ENCODE measurements at places on chromosomes 6 and 20.

GRCh38 chr6:100475554-100476320 lies 11.0 kb upstream of the SIM1 start:
- no peak for DNase-seq

- DNase-seq: no peak
These were observed 424.5 kb downstream of the HTR1B start for GRCh38 chr6:77038807-77039206.

DNA sequence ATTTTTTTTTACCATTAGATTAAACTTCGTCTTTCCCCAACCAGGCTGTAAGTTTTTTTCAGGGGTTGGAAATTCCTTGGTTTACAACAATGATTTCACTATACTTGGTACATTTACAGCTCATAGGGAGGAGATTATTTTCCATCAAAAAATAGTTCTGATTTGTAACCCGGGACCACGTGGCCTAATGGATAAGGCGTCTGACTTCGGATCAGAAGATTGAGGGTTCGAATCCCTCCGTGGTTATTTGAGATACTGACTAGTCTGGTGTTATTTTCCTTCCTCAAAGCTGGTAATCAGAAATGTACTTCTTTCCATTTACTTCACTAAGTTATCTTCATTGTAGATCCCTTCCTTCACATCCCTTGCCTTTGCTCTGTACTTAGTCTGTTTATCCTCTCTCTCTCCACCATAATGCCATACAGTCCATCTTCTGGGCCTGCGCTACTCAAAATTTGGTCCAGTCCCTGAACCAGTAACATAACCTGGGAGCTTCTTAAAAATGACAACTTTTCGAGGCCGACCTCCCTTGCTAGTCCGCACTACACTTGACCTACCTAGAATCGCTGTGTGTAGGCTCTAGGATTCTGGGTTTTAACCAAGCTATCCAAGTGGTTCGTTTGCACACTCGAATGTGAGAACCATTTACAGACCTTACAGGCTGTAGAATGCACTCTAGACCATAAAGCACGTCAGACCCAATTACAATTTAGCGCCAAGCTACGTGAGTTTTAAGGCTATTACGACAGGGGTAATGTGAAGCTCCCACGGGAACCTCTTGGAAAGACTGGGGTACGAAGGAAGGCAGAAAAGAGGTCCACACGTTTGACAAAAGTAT lies 42.1 kb upstream of the BTN3A2 start:
- DNase-seq: peak; percentile 73

DNA sequence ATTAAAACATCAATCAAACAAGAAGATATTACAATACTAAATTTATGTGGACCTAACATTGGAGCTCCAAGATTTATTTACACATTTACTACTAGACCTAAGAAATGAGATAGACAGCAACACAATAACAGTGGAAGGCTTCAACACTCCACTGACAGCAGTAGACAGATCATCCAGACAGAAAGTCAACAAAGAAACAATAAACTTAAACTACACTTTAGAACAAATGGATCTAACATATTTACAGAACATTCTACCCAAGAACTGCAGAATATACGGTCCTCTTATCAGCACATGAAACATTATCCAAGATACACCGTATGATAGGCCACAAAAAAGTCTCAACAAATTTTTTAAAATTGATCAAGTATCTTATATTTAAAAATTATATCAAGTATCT lies 27.0 kb downstream of the SLC17A1 start:
- no peak for DNase-seq

DNA sequence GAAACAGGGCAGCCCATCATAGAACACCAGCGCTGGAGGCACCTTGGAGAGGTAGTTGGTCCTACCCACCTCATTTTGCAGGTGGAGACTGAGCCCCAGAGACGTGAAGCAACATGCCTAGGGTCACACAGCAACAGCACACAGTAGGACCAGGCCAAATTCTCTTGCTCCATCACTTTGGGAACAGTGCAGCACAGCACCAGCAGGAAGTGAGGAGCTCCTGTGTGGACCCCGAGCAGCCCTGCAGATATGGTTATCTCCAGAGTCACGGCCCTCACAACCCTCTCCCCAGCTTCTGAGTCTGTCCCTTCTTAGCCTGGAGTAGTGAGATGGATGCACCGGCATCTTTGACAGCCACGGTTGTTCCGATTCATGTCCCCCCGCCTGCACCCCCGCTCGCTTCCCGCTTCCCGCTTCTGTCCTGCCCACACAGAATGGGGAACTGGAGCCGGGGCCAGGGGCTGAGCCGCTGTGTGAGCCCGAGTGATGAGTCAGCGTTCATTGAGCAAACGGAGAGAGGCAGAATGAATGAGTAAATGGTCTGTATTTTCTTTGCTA lies 72.6 kb upstream of the DUSP22 start:
- DNase-seq: no peak

DNA sequence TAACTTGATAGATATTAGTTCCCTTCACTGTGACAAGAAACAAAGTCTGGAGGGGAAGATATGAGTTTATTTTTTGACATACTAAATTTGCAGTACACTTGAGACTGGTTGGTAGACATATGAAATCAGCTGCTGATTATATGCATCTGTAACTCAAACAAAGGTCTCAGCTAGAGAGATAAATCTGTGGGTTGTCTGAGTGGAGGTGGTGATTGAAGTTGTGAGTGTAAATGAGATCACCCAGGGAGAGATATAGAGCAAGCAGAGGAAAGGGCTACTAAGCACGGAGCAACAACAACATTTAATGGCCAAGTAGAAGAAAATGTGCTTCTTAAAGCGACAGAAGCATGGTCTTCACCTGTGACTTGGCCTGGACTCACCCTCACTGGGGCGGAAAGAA lies 173.2 kb upstream of the EYA4 start:
- DNase-seq: no peak

DNA sequence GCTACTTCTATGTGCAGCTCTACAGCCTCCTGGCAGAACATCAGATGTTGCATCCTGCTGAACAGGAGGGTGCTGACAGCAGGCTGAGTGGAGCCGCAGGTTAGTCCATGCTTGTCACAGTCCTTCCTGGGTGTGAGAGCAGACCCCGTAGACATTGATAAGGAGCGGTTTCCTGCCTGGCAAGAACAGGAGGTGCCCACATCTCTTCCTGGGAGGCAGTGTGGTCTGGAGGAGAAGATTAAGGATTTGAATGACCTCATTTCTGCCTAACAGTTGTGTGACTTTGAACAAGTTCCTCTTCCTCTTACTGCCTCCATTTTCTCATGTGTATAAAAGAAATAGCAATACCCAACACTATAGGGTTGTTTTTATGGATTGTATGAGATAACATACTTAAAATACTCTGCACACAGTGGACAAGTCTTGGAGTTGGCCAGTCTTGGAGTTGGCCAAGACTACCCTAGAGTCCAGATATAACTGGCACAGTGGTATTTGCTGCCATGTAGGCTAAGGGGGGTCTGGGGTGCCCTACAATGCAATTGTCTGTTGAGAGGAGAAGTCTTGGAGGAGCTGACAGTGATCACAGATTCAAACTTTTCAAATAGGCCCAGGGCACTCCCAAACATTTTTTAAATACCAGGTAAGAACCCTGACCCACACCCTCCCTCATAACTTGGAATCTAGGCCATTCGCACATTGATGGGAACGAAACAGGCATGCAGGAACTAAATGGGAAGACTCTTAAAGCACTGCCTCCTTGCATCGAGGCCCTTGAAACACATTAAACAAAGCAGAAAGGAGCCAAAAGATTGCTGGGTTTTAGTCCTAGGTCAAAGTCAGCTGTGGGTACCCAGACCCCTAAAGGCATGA lies 32.6 kb upstream of the TBC1D7 start:
- no peak for DNase-seq

DNA sequence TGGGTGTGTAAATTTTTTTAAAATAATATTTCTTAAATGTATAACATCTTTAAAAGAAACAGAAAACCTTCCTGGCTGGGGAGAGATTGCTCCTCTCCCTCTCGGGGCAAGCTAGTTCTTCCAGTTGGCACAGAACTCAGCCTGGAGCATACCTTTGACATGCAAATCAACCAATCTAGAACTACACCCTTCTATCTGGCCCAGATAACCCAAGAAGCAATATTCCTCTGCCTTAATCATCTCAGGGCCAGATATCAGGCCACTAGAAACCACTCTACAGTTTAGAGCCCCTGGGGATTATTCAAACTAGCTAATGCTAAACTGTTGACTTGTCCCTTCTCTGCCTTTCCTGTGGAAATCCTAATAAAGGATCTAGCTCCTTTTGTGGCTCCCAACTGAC lies 33.9 kb downstream of the CYP39A1 start:
- DNase-seq: no peak

- DNase-seq: no peak
These were observed 346.7 kb downstream of the PAX1 start for GRCh38 chr20:22052025-22052650.

GRCh38 chr20:19285436-19285835 lies 73.0 kb downstream of the SLC24A3 start:
- DNase-seq: no peak

DNA sequence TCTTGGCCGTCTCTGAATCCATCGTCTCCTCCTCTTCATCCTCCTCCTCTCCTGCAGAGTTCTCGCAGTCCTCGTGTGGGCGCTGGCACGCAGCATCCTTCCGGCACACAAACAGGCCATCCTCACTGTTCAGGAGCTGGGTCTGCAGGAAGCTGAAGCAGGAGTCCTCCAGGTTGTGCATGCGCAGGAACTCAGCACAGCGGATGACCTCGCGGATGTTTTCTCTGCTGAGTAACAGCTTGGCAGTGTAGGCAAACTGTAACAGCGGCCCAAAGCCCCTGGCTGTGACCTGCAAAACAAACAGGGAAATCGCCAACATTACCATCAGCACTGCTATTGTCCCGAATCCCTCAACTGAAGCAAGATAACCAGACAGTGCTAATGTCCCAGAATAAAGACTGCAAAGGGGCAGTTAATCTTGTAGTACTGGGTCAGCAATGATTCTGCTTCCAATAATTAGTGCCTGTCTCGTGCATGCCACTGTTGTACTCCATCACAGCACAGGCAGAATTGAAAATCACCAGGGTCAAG lies 57.4 kb downstream of the GJA10 start:
- no peak for DNase-seq

GRCh38 chr6:2729921-2730320 lies 20.8 kb downstream of the MYLK4 start:
- no peak for DNase-seq

GRCh38 chr20:48047447-48047846 lies 262.2 kb upstream of the SULF2 start:
- DNase-seq: no peak

DNA sequence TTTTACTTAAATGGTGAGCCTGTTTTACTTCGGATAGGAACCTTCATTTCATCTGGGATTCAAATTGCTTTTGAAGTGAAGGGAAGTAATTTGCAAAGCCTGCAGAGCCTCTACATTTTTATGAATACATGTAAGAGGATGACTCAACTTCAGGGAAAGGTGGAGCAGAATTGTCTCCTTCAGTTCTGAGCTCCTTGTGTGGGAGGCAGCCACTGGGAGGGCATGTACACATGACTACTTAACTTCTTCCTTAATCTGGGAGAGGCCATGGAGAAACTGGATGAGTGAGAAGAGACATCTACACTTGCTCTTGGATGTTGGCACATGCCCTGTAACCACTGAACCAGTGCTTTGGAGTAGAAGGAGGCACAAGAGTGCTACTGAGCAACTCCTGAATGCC lies 145.1 kb upstream of the NRSN1 start:
- no peak for DNase-seq

GRCh38 chr6:157368359-157369049 lies 12.5 kb upstream of the ZDHHC14 start:
- no peak for DNase-seq

DNA sequence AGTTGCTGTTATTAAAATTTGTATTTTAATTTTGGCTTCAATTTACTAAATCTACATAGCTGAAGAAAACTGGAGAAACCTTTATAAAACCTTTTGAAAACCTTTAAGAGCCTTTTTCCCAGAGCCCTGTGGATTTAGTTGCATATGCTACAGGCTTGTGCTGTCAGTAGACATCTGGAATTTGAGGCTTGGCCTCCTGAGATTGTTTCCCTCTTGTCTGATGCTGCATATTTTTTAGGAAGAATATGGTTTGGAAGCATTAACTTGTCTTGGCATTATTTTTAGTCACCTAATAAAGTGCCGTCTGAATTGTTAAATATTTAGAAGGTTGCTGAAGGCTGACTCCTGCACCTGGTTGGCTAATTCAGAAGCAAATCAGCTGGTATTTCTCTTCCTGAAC lies 369.4 kb downstream of the UTRN start:
- no peak for DNase-seq

DNA sequence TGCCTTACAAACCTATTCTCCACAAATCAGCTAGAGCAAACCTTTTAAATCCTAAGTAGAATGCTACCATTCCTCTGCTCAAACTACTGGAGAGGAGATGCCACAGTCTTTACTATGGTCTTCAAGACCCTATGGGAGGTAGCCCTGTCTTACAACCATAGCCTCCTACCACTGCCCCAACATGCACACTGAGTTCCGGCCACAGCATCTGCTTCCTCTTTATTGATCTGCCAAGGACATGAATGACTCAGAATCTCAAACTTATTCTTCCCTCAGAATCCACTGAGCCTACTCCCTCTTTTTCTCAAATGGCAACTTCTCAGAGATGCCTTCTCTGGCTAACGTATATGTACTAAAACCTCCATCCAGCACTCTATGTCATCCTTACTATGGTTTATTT lies 12.2 kb upstream of the ANKEF1 start:
- DNase-seq: no peak

GRCh38 chr20:38798266-38798665 lies 7.2 kb upstream of the PPP1R16B start:
- DNase-seq: no peak

DNA sequence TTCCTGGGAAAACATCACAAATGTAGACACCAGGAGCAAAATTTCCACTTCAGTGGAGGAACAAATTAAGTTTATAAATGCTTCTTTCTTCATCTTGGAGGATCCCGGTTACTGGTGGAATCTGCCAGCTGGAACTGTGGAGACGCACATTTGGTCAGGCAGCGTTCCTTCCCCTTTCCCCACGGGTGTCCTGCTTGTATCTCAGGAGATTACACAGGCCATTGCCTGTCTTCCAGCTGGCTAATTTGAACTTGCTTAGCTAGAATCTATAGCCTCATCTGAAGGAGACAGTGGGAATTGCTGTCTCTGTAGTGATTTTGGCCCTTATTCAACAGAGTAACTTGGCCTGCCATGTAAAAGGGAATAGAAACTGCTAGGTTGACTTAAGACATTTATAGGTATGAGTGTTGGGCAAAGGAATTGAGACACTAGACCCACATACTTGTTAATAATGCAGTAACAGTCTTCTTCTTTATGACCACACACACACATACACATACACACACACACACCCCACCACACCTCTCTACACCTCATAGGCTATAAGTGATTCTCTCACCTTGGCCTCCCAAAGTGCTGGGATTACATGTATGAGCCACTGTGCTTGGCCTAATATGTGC lies 34.4 kb downstream of the TSBP1 start:
- DNase-seq: no peak

- no peak for DNase-seq
These were observed 44.1 kb downstream of the IRF4 start for GRCh38 chr6:435441-436307.

- DNase-seq: no peak
These were observed 357.9 kb downstream of the FARS2 start for GRCh38 chr6:5619249-5619648.
